ENCODE measurements at places on chromosomes 16 and 17. TPM values are rescaled to one million over a fixed set of nuclear protein-coding genes. Genes with fewer than 3 reads are reported as not detected.

The CLEC3A gene
- not detected for polyA plus RNA-seq

The TBC1D3 gene
- not detected for polyA plus RNA-seq

The ITGAD gene
- not detected for polyA plus RNA-seq

The CDYL2 gene
- polyA plus RNA-seq: 0.69 TPM

The TBC1D26 gene
- not detected for polyA plus RNA-seq

The ETV4 gene
- polyA plus RNA-seq: not detected

The NPIPB13 gene
- 1.3 TPM for polyA plus RNA-seq

The DPEP2 gene
- 45.3 TPM for polyA plus RNA-seq

The ZNF174 gene
- 15.5 TPM for polyA plus RNA-seq

The TNFRSF17 gene
- polyA plus RNA-seq: 83.0 TPM

The HS3ST3B1 gene
- polyA plus RNA-seq: 0.70 TPM

The GPRC5C gene
- 0.18 TPM for polyA plus RNA-seq

The ACTG1 gene
- polyA plus RNA-seq: 1,302 TPM

The RAC3 gene
- not detected for polyA plus RNA-seq

The IGSF6 gene
- 0.31 TPM for polyA plus RNA-seq

The CRYM gene
- not detected for polyA plus RNA-seq

The TAC4 gene
- polyA plus RNA-seq: not detected

The FKBP10 gene
- not detected for polyA plus RNA-seq

The SLC35G6 gene
- polyA plus RNA-seq: not detected

The PSMB10 gene
- polyA plus RNA-seq: 510 TPM

The RHBDL1 gene
- 1.1 TPM for polyA plus RNA-seq

The TANC2 gene
- polyA plus RNA-seq: 0.85 TPM

The PSME3 gene
- 116 TPM for polyA plus RNA-seq

The RAPGEFL1 gene
- polyA plus RNA-seq: 0.69 TPM

The SLC52A1 gene
- polyA plus RNA-seq: not detected

The KREMEN2 gene
- 1.5 TPM for polyA plus RNA-seq

The HSD17B1 gene
- polyA plus RNA-seq: 0.39 TPM

The CDK5R1 gene
- 3.8 TPM for polyA plus RNA-seq

The SSTR5 gene
- polyA plus RNA-seq: not detected

The ENDOV gene
- polyA plus RNA-seq: 11.6 TPM

The CTRL gene
- 2.1 TPM for polyA plus RNA-seq

The ITPRIPL2 gene
- polyA plus RNA-seq: 4.7 TPM

The OSGIN1 gene
- 0.46 TPM for polyA plus RNA-seq

The LPO gene
- not detected for polyA plus RNA-seq

The CA4 gene
- polyA plus RNA-seq: not detected

The FAM171A2 gene
- polyA plus RNA-seq: 0.06 TPM

The LRRC36 gene
- not detected for polyA plus RNA-seq

The POLR3E gene
- polyA plus RNA-seq: 10.7 TPM

The PHLPP2 gene
- 4.7 TPM for polyA plus RNA-seq

The CHST4 gene
- polyA plus RNA-seq: not detected

The FA2H gene
- polyA plus RNA-seq: 4.0 TPM

The TBC1D3K gene
- not detected for polyA plus RNA-seq

The RASL10B gene
- not detected for polyA plus RNA-seq

The NPIPB8 gene
- polyA plus RNA-seq: not detected

The KRTAP16-1 gene
- not detected for polyA plus RNA-seq

Data from IgD-negative memory B cell (primary cell).